ENCODE measurements at places on chromosomes 6 and 20.

- DNase-seq = no peak
These were observed 26.4 kb downstream of the CRISP1 start for GRCh38 chr6:49839957-49840356.

- DNase-seq = no peak
These were observed 311.9 kb upstream of the SULF2 start for GRCh38 chr20:48096957-48097890.

DNA sequence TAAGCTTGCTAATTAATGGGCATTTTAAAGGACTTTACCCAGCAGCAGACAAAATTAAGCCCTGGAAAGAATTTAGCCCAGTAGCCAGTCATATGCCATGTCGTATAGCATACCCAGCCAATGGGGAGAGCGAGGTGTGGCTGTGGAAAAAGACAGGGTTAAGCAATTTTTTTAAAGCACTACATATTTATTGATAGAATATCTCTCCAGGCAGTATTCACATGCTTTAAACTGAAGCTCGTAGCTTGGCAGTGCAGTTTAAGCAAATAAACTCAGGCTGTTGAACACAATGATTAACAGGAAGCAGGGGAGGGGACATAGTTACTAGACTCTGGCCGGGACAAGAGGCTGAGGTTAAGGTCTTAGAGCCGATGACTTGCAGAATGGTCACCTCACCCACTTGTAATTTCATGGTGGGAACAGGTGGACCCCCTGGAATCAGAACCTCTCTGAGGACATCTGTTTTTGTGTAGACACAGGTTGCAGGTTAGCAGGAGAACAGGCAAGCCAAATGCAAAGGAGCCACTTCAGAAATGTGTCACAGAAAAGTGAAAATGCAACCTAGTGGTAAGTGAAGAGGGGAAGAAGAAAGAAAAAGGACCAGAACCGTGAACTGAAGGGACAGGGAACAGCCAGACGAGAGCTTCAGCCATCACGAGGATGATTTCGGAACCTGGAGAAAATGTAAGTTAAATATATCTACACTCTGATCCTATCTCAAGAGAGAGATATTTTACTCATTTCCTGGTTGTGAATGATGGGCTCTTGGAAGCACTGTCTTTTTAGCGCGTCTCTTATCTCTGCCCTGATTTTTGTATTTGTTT is 7.2 kb downstream of the GCNT2 start:
- DNase-seq = no peak

- no peak for DNase-seq
These were observed 24.9 kb downstream of the SLC35D3 start for GRCh38 chr6:136947037-136947436.

DNA sequence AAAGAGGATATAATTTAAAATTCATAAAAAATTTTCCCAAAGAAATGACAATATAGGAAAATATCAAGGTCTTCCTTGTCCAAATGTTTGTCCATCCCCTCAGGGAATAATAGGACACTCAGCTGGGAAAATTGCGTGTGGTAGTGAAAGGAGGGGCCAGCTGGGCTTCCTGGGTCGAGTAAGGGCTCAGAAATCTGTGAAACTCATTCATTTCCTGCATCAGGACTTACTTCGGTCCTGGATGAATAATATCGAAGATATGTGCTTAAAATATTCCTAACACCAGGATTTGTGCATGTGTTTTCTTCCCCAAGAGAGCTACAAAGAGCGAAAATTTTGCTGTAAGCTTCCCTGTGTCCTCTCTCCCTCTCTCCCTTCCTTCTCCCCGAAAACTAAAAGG is 118.2 kb upstream of the GJE1 start:
- no peak for DNase-seq

Measured in activated CD4-positive, alpha-beta T cell treated with anti-CD3 and anti-CD28 coated beads for 1 hour (primary cell).